T-helper 17 cell (primary cell): ENCODE measurements at places on chromosomes 1 and 21.

DNA sequence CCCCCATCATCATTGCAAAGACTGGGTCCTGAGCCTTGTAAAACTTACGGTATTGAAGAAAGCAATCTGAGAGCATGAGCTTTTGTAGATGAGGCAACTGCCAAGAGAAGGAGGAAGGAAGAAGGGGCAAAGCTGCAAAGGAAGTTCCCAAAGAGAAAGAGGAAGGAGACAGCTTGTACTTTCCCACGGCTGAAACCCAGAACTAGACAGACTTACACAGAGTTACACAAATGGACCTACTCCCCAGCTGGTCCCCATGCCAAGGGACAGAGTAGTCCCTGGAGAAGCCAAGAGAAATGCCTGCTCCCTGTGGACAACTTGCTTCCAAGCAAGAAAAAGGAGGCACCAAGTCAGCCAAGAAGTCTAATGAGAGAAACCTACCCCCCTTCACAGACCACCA, 22.6 kb downstream of the SLC5A9 start:
- DNase-seq, result no peak

- no peak for DNase-seq
Observed at GRCh38 chr1:101290922-101291561, 54.2 kb downstream of the S1PR1 start.

DNA sequence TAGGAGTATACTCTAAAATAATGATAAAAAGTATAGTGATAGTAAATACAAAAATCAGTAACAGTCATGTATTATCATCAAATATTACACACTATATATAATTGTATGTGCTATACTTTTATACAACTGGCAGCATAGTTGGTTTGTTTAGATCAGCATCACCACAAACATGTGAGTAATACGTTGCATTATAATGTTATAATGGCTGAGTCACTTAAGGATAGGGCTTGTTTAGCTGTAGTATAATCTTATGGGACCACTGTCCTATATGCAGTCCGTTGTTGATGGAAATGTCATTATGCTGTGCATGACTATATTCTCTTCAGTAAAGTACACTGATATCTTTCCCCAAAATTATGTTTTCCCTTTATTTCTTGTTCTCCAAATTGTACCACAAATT, 92.8 kb downstream of the LYPLAL1 start:
- DNase-seq, result no peak

DNA sequence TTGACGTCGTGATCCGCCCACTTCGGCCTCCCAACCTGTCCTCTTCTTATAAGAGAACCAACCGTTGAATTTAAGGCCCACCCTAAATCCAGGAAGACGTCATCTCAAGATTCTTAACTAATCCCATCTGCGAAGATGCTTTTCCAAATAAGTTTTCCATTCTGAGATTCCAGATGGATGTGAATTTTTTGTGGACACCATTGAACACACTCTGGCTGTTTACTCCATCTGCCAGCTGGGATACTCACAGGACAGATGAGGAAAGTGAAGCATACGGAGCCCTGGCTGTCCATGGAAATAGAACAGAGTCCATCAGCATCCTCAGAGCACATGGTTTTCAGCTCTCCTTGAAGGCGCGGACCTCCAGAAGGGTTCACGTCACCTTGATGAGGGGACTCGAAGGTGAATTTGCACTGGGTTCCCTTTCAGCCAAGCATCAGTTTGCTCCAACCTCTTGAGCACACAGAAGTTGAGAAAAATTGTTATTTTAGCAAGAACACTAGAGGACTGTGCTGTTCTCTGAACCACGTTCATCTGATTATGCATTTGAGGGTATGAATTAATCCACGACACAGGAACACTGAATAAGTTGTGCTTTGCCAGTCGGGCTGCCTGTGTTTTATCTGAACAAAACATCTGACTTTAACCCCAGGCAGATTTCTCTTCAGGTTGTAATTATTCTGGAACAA, 68.6 kb downstream of the KAZN start:
- DNase-seq, result no peak

DNA sequence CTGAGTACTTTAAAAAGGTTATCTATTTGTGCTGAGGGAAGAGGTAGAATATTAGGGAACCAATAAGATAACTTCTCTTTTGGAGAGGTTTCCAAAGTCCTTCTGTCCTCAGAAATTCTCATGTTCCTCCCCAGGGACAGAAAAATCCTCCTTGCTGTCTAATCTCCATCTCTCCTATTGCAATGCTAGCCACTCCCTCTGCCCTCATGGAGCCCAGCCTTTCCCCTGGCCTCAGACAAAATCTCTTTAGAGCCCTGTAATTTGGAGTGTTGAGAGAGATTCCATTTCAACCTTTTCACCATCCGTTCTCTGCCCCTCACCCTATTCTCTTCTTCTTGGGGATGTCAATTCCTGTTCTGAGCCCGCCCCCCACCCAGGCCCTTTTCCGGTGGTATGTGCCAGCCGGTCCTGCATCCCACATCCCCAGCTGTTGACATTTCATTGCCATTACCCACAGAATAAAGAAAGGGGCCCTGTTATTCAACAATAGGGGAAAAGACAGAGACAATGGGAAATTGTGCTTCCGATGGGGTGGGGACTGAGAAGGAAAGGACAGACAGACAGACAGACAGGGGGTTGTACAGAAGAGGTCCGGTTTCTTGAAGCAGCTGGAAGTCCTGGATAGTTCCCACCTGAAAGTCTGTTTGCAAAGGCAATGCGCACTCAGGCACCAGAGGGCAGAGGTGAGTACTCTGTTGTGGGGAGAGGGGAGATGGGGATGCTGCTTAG, at the start of gene HAPLN2:
HAPLN2 (plus strand) TSS at position 563 of the 729 bp plus-strand sequence. CDS start 4,076 bp downstream, outside the sequence.
- DNase-seq, result no peak

GRCh38 chr1:162177126-162177525, 107.6 kb downstream of the NOS1AP start:
- no peak for DNase-seq

DNA sequence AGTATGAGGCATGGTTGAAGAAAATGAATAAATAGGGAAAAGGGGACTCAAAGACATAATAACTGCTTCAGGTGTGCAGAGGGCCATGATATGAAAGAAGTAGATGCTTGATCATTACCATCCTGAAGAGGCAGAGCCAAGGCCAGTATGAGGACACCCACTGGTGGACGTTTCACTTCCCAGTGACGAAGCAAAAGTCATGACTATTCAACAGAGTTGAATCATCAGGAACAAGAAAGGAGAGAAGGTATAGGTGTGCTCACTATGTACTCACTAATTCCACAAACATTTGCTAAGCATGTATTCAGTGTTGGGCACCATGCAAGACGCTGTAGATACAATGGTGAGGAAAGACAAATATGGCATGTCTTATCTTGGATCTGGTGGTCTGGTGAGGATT, 319.2 kb upstream of the RUNX1 start:
- DNase-seq, result no peak

DNA sequence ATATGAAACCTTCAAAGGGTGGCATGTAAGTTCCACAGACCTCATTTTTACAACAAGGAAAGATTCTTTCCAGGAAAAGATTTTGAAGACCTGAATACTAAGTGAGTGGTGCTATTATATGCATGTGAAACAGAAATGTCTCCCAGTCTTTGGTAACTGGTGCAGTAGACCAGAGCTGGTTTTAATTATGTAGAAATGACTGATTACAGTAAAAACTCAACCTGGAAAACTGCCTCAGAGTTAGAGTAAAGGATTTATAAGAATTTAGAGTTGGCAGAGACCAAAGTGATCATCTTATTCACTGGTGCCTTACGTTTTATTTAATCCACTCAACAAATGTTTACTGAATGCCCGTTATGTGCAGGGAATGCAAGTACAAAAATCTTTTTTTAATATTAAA, 30.2 kb upstream of the LRRC8D start:
- no peak for DNase-seq

DNA sequence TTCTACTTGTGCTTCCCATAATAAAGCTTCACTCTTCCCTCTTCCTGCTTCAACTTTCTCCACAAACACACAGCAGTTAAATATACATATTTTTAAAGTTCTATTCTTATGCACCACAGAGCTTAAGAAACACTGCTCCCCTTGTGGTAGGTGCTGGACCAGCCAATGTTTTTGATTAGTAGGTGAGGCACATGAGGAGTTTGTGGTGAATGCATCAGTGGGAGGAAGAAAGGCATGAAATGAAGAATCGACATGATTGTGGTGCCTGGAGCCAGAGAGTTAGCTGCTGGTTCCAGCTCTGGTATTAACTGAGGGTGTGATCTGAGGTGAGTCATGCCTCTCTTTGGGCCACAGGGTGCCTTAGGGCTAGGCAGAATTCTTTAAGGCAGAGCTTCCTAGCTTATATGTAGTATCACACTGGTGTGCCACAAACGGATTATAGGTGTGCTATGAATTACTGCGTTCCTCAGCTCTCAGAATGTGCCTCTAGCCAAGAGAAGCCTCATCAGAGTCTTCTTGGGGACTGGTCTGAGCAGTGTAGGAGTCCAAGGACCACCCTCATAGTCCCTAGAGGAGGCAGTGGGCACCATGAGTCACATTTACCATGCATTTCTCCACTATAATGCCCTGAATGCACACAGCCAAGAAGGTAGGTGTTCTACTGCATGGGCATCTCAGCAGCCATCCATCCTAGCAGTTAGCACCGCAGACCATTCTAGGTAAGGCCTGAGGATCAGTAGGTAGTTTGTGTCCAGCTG, 97.4 kb upstream of the SGIP1 start:
- no peak for DNase-seq

- no peak for DNase-seq
Observed at GRCh38 chr21:45393021-45393420, 11.9 kb upstream of the COL18A1 start.

GRCh38 chr1:227943381-227944089, 4.2 kb downstream of the WNT9A start:
- no peak for DNase-seq

DNA sequence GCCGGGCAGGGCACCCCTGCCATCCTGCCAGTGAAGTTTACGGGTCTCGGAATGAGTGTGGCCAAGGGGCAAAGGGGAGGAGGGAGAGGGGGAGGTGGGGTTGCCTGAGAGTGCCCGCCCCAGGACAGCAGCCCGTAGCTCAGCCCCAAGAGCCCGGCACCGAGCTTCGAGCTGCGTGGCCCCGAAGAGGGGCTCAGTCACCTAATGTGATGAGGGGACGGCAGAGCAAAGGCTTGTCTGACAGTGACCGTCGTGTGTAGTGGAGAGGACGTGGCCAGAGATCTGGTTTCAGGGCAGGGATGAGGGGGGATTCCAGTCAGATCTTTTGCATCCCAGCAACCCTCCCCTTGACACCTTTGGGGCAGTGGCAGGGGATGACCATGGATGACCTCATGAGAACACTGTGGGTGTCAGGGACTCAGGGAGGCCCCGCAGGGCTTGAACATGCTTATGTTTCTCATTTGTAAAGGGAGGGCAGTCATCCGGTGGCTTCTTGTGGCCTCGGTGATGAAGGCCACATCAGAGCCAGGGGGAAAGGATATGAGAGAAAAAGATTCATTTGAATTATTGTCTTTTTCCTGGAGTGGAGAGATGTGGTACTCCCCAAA, 1.1 kb upstream of the TRPM2 start:
- no peak for DNase-seq

DNA sequence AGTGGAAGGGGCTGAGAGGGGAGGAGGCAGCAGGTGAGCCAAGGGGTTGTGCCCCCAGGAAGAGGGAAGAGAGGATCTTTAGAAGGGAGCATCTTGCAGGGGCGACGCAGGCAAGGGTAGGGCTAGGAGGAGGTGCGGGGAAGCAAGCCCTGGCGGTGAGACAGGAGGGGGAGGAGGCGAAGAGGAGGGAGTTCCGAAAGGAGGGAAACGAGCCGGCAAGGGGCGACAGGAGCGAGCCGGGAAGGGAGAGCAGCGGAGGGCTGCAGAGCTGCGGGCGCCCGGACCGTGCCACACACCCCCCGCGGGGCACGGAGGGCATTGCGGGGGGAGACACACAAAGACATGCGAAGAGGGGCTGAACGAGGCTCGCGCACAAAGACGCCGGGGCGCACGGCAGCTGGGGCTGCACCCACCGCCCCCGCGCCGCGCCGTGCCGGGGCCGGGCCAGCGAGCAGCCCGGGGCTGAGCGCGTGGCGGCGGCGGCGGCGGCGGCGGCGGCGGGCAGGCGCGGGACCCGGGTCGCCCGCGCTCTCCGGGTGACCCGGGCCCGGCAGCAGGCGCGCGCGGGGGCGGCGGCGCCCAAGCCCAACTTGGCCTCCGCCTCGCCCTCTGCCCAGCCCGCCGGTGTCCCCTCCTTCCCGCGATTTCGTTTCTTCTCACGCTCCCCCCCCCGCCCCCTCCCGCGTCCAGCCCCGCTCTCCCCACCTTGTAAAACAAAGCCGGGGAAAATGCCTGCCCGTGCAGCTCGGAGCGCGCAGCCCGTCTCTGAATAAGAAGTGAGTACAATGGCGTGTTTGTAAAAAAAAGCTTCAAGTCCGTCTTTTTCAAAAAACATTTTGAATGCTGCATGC, at the start of gene KCNK2:
KCNK2 (plus strand) TSS at position 206 of the 851 bp plus-strand sequence. CDS start 649 bp downstream, outside the sequence.
- no peak for DNase-seq

DNA sequence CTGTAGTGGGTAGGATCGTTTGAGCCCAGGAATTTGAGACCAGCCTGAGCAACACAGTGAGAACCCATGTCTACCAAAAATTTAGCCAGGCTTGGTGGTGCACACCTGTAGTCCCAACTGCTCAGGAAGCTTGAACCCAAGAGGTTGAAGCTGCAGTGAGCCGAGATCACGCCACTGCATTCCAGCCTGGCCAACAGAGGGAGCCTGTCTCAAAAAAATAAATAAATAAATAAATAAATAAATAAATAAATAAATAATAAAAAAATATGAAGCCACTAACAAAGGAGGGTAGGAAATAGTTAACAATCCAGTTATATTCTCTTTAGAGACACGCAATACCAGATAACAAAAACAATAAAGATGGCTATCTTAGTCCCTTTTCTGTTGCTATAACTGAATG, 11.9 kb upstream of the CBR3 start:
- DNase-seq, result no peak

DNA sequence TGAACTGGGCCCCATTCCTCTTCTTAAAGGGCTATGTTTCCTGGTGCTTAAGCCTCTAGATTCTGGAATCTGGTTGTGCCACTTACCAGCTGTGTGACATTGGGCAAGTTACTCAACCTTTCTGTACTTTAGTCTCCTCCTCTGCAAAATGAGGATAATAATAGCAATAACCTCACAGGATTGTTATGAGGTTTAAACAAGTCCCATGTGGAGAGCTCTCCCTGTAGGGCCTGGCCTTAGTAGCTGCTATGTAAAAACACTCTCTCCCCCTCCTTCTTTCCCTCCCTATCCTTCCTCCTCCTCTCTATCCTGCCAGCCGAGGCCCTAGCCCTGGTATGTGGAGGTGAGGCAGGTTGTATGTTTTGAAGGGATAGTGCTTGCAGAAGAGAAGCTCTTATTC, 8.2 kb upstream of the PEAR1 start:
- DNase-seq, result no peak

DNA sequence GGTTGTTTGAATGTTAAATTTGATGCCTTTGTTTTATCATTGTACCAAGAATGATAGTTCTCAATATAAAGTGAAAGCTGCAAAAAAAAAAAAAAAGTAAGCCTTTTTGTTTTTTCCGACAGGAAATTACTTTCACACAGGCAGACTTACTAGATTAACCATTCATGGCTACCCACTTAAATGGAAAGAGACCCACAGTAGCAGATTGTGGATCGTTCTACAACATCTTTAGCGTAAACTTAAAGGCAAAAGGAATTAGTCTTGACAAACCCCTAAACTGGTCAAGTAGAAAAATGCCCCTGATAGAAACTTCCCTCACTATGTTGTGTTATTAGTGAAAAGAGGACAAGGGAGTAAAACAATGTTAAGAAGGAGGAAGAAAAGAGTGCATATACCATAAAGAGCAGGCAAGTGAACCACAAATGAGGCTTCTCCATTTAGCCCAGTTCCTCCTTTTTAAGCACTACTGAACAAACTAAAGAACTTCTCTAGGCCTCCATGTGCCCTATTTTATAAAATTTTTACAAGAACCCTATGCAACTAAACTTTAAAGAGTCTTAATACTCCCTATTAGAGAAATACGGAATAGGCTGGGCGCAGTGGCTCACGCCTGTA, 1560.3 kb downstream of the MRPL39 start:
- DNase-seq, result no peak
